GM23338 (cell line): ENCODE measurements at places on chromosomes 1 and 21.

- DNase-seq: no peak
These were observed 144.2 kb upstream of the BEND5 start for GRCh38 chr1:48920851-48921250.

DNA sequence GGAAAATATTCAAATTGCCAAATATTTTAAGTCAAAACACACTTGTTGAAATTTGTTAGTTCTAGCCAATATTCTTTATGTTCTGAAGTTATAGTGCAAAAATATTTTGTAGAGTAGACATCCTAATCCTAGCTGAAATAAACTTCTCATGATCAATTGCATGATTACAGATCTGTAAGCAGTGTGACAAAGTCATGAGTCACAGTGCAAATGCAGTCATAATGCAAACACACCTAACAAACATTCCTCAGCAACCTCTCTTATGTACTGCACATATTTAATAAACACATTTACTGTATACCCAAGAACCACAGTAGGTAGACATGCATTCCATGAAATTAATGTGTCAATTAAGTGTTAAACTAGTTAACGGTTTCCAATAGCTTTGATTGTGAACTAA is 1857.4 kb downstream of the NCAM2 start:
- DNase-seq: no peak

DNA sequence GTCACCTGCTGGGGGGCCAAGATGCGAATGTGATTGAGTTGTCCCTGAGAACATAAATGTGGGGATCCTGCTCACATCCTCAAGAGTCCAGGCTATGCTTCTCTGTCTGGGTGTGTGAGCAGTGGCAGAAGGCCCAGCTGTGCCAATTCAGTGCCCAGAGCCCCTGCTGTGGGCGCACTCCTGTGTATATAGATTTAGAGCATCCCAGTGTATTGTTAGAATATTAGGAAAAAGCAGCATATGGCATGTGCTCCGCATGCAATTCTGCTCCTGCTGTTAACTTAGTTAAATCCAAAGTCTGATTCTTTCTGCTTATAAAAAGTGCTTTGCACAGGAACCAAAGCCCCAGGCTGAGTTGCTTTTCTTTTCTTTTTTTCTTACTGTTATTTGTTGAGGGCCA is 37.8 kb downstream of the FAM78B start:
- no peak for DNase-seq

DNA sequence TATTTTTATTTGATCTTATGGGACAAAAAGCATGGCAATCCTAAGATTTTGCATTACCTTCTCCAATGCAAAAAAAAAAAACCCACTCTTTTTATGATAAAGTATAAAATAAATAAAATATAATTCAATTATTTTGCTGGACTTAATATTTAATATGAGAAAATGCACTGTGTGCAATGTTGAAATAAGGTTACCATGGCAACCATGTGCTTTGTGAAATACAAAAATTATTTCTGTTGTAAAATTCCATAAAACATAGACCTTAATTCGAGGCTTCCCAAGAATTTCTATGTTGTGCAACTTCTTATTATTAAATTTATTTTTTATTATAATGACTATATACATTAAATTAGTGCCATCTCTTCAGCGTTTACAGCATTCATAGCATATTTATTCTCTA is 989.5 kb downstream of the MRPL39 start:
- DNase-seq: no peak

- no peak for DNase-seq
These were observed 89.0 kb upstream of the MACF1 start for GRCh38 chr1:39115271-39116110.

DNA sequence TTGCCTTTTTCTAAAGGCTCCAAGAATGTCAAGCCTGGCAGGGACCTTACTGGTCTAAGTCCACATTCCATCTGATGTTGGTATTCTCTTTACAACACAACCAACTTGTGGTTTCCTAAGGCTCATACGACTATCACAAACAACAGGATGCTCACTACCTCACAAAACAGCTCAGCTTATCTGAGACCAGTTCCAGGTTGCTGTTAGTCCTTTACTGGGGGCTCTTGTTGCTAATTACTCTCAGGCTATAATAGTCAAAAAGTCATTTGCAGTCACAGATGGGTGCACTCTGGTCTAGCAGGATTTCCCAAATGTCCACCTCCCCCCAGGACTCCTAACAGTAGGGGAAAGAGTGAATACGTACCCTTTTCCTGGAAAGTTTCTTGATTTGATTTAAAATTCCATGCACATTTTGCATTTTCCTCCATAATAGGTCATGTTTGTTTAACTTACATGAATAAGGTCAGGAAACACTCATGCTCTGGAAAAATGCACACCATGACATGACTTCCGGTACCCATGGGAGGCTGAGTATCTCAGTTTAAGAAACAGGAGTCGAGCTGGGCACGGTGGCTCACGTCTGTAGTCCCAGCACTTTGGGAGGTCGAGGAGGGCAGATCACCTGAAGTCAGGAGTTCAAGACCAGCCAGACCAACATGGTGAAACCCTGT is 16.0 kb downstream of the LCK start:
- no peak for DNase-seq

- DNase-seq: peak; percentile 67
These were observed 773 bp downstream of the IFNGR2 start for GRCh38 chr21:33403786-33404585.

- DNase-seq: no peak
These were observed 2.2 kb downstream of the CREG1 start for GRCh38 chr1:167551362-167551761.

DNA sequence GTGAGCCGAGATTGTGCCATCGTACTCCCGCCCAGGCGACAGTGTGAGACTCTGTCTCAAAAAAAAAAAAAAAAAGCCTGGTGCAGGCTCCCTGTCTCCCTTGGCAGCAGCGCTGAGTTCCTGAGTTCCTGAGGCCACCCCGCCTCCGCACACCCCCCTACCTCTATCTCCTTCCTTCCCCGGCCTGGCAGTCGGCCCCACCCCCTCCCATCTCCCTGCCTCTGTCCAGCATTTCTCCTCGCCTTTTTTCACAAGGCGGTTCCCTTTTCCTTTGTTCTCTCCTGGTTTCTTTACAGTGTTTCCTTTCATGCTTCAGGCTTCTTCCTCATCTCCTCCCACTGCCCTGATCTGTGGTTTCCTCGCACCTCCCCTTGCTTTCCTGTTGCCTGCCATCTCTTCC is 2.7 kb downstream of the RORC start:
- DNase-seq: peak; percentile 88

- no peak for DNase-seq
These were observed 16.2 kb upstream of the RGS1 start for GRCh38 chr1:192559115-192560006.

DNA sequence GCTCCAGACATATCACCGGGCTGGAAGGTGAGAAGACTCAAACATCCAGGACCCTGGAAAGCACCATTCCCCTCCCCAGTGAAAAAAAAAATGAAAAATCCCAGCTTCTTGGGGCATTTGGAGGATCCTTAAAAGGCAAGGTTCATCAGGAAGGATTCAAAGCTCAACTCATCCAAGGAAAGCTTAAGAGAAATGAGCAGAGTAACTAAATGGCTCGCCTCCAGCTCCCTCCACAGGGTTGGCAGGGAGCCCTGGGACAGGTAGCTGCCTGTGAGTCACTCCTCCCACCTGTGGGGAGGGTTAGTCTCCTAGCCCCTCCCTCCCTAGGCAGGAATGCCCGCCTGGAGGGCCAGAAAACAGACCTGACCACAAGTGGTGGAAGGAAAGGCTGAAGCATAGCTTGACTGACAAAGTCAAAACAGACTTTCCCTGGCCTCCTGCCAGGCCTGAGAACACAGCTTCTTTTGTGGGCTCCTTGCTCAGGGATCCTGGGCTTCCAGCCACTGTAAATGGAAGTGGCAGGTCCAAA is 712 bp upstream of the LAMB3 start:
- DNase-seq: peak; percentile 66

DNA sequence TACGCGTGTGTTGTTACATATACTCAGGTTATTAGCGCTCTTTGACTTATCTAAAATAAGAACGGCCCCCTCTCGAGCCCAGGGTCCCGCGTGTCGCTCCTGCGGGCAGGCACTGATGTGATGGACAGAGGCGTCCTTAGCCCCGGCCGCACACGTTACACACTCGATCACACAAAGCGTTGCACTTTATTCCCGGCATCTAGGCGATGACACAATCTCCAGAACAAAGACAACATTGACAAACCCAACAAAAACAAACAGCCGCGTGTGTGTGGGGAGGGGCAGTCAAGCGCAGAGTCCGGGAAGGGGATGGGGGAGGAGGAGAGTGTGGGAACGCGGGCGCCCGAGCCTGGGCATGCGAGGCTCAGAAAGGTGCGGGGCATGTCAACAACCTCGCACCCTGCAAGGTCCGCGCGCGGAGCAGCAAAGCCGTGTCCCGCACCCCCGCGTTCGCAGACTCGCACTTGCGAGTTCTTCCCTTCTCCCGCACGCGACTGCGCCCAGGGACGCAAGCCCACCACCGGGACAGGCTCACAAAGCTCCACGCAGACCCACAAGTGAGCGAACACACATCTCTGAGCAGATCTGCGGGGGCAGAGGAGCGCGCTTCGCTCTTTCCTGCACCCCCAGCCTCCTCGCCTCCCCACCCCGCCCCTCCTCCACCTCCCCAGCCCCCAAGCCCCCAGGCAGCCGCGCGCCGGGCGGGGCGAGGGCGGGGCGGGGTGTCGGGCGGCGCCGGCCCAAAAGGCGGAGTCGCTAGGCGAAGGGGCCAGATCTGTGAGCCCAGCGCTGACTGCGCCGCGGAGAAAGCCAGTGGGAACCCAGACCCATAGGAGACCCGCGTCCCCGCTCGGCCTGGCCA is at the start of gene EFNA1:
Gene EFNA1, plus strand, starts transcription at position 772 of the 862 bp plus-strand sequence. CDS start 102 bp downstream, outside the sequence.
- DNase-seq: peak; percentile 80

DNA sequence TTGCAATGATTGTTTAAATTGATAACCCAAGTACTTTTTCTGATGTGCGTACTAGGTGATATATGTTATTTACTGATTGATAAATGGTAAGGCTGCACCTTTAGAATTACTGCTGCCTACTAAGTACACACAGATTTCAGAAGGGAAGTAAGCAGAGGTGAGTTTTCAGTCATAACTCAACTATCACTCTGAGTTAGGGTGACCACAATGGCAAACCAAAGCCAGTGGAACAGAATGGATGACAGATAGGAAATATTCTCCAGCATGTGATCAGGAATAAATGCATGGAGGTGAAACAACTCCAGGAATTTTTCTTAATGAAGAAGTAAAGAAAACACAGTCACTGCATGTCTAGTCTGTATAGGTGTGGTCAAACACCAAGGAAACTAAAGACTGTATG is 7.5 kb upstream of the KCNJ15 start:
- no peak for DNase-seq

GRCh38 chr1:244049162-244050013 is 1.7 kb upstream of the ZBTB18 start:
- peak; percentile 61 for DNase-seq

DNA sequence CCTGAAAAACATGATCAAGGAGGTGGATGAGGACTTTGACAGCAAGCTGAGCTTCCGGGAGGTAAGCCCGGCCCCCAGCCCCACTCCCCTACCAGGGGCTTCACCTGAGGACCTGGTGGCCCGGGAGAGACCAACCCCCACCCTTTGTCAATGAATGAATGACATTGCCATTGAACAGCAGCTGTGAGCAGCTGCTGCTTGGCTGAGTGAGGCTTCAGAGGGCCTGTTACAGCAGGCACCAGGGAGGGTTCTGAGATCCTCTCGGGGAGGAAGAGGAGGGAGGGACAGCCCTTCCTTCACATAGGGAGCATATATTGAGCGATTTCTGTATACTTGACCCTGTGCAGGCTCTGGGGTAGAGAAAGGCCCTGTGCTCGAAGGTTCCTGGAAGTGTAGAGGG is 12.3 kb upstream of the CTRC start:
- DNase-seq: no peak

DNA sequence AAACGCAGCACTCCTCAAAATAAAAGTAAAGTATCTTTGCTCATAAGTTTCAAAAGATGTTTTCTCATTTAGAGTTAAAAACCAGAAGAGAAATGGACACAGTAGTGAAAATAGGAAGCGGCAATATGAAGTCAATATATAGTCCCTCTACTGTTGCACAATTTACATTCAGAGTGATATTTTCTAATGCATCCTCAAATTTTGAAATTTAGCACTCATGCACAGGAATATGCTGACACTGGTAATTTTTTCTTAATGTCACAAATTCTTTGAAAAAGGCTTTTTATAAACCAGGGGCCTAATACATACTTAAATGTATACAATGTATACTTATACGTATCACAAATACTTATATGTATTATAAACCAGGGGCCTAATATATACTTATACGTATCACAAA is 19.5 kb downstream of the ST7L start:
- no peak for DNase-seq

DNA sequence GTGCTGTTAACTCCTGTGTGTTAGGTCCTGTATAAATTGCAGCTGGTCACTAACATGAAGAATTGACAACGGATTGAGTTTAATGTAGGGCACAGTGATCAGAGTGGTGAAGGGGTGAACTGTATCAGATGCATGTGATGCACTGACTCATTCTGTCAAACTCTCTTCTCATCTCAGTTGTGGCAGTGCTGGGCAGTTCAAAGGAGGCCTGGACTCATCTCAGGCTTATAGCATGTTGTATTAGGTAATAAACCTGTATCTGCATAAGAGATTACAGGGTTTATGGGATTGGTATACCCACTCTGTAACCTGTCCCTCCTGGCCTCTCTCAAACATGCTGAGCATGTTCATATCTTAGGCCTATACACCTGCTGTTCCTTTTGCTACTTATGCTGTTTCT is 12.4 kb upstream of the GBP3 start:
- DNase-seq: no peak

DNA sequence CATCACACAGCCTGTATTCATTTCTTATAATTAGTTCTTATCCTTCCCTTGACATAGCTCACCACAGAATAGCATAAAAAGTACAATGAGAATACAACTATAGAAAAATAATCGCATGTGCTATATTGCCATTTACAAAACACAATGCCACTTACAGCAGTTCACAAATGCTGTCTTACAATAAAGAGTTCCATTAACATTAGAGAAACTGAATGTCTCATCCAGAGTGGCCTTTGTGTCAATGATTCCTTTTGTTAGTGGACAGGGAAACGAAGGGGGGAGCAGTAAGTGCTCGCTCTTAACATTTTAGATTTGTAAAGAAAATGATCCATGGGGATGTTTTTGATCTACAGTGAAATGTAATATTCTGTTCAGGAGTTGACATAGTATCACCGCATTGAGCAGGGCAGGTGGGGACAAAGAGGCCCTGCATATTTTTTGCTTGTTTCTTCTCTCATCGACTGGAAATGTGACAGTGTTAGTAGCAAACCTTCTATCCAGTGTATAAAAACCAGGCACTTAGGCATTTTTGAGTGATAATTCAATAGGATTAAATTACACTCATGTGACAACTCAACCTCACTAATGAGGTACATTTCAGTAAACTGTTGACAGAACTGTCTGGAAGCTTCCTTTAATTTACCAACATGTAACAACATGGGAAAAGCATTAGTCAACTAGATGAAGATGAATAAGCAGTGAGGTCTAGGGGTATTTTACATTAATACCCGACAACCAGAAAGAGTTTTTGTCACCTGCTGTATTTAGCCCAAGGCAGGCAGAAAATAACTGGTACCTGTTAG is 35.6 kb upstream of the RRP15 start:
- DNase-seq: no peak

GRCh38 chr1:156388174-156389137 is 19.4 kb downstream of the RHBG start:
- peak; percentile 75 for DNase-seq
